ENCODE measurements at places on chromosomes 2 and 18. TPM values are rescaled to one million over a fixed set of nuclear protein-coding genes. Genes with fewer than 3 reads are reported as not detected.

Gene TET3
- total RNA-seq = 3.2 TPM

Gene ANKRD30B
- total RNA-seq = not detected

Gene STARD7
- 363 TPM for total RNA-seq

Gene LRRTM1
- not detected for total RNA-seq

Gene CCDC68
- 1.8 TPM for total RNA-seq

Gene GBX2
- not detected for total RNA-seq

GRCh38 chr2:133849341-133849740 lies 281.1 kb upstream of the NCKAP5 start:
- no peak for DNase-seq

- DNase-seq = peak; percentile 34
Observed at GRCh38 chr2:186590350-186590758, 498 bp downstream of the ITGAV start.

DNA sequence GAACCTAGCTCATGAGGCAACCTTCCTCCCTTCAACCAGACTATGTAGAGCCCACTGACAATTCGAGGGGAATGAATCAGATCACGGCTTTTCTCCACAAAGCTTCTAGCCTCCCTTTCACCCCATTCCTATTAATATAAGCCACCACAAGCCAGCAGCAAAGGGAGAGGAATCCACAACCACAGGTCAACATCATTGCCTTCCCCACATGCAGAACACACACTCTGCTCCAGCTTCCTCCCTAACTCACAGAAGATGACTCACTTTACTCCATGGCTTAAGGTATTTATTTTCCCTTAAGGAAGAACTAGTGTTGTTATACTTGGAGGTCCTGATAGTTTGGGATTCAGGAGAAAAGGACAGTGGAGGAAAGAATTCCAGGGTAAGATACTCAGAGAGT lies 272.2 kb downstream of the C1D start:
- DNase-seq = no peak

DNA sequence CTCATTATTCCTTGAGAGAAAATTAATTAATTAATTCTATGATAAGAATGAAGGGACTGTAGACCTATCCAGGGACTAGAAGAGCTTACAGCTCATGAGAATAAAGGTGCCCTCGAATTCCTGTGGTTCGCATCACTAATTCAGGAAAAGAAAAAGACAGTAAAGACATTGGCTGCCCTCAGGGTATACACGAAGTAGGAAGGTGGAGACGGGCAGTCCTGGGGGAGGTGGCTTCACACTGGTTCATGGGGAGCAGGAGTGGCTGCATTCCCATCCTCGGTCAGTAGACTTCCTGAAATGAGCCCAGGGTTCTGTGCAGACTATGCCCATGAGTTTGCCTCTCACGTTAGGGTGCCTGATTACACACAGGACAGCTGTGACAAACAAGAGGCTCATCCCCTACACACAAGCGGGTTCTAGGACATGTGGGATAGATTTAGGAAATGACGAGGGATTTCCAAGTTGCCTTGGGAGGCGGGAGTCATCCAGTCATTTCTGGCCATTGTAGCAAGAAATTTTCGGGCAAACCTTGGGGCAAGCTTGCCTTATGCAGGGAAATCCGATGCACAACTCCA lies 282.2 kb downstream of the CYP26B1 start:
- DNase-seq = no peak
